ENCODE measurements at places on chromosomes 2 and 18.

DNA sequence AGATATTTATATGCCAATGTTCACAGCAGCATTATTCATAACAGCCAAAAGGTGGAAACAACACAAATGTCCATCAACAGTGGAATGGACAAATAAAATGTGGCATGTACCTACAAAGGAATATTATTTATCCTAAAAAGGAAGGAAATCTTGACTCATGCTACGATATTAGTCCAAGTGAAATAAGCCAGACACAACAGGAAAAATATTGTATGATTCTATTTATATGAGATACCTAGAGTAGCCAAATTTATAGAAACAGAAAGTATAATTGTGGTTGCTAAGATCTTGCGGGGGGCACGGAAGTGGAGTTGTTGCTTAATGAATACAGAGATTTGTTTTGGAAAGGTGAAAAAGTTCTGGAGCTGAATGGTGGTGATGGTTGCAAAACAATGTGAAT is 33.0 kb upstream of the CCDC150 start:
- no peak for DNase-seq

DNA sequence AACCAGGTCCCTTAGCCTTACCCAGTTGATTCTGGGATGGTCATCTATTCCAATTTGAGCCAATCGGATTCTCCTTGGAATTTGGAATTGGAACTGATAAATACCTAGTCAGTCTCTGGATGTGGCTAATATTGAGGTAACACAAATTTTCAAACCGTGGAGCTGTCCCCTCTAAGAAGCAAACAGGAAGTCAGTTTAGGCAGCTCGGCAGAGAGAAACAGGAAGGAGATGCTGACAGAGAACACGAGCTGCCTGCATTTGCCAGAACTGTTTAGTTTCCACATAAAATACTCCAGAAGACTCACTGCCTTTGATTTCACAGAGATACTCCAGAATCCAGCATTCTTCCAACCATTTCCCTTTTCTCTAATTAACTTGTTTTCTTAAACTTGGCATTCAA is 1024.9 kb downstream of the BCL11A start:
- DNase-seq, result no peak

DNA sequence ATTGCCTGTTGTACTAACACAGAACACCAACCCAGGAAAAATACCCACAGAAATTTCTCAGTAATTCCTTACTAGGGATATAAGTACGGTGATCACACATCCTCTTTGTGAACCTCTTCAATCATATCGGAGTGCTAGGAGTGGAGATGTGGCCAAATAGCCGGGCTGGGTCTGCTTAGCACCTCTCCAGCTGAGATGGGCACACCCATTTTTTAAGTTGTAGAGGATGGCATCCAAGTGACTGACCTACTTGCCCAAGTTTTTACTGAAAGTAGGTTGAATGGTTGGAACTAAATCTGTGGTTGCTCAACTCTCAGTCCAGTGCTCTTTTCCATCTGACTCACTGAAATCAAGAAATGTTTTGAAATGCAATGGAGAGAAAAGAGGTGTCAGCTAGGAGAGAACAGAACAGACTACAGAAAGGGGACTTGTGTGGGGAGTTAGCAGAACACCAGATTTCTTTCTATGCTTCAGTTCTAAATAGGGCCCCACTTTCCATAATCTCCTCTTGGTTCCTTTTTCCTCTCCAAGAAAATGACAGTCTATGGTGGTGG is 68.7 kb upstream of the FSHR start:
- DNase-seq, result no peak

GRCh38 chr2:111673526-111673925 is 210.5 kb downstream of the ANAPC1 start:
- no peak for DNase-seq

DNA sequence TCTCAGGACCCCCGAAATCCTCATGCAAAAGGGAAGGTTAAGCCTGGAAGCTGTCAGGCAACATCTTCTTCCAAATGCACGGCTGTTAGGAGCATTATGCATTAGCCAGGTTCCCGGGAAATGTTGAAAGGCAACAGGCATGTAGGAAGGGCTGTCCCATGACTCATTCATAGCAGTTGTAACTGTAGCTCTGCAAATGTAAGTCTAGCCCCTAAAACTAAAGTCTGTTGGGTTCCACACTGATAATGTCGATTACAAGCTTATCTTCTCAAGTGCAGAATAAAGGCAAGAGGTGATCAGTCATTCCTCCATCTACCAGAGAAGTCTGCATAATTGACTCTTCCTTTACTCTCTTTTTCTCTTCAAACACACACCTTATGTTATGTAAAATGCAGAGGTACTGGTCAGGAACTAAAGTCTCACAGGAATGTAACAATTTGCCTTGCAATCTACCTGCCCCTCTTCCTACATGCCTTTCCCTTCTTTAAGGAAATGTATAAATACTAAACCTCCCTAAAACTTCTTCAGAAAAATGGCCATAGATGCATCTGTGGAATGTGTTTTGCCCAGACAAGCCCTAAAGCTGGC is 99.8 kb downstream of the AKAIN1 start:
- peak; percentile 23 for DNase-seq

DNA sequence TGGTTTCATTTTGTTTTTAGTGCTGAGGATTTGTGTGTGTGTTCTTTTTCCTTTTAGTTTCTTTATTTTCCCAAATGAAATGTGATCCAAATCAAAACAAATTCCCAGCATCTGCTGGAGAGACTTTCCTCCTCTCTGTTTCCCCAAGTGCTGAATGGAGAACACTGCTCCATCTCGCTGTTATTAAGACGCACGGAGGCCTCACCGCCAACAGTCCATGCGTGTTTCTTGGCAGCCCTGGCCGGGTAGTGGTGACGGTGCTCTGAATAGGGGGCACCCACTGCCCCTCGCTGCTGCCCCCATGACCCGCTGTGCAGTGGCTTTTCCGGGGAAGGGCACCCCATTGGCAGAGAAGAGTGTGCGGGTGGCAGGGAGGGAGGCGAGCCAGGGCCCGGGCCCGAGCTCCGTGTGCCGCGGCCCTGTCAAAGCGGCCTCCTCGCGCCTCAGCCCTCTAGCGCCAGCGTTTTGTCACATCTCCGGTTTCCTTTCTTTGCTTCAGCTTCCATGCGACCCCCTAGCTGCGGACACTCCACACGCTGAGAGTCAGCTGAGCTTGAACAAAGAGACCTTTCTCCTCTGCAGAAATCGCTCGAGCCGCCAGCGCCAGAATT is 473.7 kb upstream of the SALL3 start:
- no peak for DNase-seq

- no peak for DNase-seq
Observed at GRCh38 chr2:131646669-131647297, 119.1 kb downstream of the CCDC74A start.

- no peak for DNase-seq
Observed at GRCh38 chr2:142270291-142270690, 139.5 kb upstream of the LRP1B start.

- no peak for DNase-seq
Observed at GRCh38 chr2:5695654-5696403, 3.6 kb downstream of the SOX11 start.

GRCh38 chr2:72682061-72682460 is 143.8 kb downstream of the EXOC6B start:
- no peak for DNase-seq

GRCh38 chr2:8315531-8316165 is 366.2 kb upstream of the ID2 start:
- DNase-seq, result no peak

DNA sequence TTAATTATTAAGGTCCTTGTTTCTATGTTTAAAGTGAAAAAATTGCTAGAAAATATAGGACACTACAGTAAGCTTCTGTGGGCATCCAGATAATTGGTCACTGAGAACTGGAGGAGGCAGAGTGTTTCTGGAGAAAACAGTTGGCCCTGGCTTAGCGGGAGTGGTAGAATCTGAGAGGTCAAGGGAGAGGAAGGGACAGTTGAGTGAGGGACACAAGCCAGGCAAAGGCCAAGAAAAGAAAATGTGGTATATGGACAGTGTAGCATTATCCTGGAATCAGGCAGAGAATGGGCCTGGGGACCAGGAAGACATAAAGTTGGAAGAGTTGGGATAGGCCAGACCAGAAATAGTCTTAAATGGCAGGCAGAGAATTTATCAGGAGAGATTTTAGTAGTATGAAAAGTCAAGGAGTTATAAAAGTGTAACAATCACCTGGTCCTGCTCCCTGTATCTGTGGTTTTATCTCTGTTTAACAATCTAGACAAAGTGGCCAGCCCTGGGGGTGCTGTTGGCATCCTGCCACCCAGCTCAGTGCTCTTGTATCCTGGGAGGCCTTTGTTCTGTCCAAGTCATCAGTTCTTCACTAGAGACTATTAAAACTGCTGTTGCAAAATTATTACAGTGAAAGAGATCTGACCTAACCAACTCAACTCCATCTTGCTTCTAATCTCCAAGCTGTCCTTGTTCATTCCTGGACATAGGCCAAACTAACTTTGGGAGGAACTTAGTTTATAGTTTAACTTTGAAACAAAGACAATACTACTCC is 15.4 kb upstream of the MSGN1 start:
- no peak for DNase-seq

GRCh38 chr2:232235716-232236115 is 142.8 kb upstream of the ALPP start:
- DNase-seq, result no peak

DNA sequence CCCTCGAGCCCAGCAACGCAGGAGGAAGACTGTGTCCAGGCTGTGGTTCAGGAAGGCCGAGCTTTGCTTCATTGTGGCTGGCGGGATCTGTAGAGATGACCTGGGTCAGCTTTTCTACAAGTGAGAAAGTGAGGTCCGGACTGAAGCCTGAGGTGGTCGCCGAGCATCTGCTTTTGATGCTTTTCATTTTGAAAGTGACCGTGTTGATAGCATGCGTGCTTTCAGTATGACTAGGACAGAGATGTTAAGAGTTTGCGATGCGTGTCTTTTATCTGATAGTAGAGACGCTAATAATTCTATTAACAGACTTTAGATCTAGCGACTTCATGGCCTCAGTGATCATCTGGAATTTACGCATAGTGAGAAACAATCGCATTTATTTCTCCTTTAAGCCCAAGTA is 28.1 kb downstream of the CTDP1 start:
- no peak for DNase-seq

GRCh38 chr2:43405829-43406228 is 179.4 kb upstream of the ZFP36L2 start:
- DNase-seq, result peak; percentile 41

- DNase-seq, result no peak
Observed at GRCh38 chr2:241349941-241350340, 6.1 kb upstream of the FARP2 start.

DNA sequence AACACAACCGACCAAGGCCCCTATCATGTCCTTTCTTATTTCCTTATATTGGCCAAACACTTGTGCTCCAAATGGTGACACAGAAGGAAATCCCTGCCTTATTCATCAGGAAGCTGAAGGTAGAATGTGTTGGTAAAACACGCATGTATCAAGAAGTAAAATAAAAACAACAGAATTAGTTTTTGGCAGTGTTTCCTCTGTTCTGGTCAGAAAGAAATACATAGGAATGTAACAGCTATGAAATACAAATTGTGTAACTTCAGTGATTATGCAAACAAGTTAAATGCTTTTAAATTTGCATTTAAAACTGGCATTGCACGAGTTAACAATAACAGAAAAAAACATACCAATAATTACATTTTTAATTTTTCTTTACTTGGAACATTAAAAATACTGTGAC is 19.3 kb downstream of the ST6GAL2 start:
- DNase-seq, result no peak
